Central memory CD8-positive, alpha-beta T cell (primary cell): ENCODE measurements at places on chromosomes 3 and 15.

- no peak for DNase-seq
These were observed 56.2 kb upstream of the GLCE start for GRCh38 chr15:69104050-69104750.

- DNase-seq = no peak
These were observed 55.8 kb downstream of the SUMF1 start for GRCh38 chr3:4411236-4411635.

DNA sequence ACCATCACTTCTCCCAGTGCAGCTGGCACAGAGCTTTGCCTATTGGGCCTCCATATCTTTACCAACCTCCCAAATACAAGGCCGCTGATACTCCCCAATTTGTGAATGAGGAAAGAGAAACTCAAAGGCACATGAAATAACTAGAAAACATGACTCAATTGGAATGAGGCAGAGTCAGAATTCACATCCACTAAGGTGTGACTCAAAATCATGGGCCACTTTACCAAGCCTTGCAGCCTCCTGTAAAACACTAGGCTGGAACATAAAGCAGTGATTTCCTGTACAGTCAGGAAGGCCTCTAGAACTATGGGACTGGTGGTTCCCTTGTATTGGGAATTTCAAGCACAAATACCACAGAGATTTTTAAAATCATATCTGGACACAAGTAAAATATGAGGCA, 128.6 kb downstream of the DCLK3 start:
- DNase-seq = no peak

DNA sequence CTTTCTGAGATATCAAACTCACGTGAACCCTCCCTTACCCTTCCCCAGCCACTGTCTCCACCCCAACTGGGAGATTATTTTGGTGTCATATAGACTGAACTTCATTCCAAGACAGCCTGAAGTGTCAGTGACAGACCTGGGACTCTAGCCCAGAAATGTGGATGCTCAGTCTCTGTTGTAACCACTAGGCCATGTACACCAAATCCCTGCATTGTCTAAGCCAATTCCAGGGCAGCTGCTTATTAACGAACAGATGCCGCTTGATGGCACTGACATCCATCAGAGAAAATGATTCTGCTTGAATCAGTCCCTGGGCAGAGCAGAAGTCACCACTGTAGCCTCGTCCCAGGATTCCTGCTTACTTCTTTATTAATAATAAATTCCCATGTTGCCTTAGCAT, 305.5 kb downstream of the GRM7 start:
- no peak for DNase-seq

- DNase-seq = no peak
These were observed 264.6 kb upstream of the TLE3 start for GRCh38 chr15:70362350-70362749.

- DNase-seq = no peak
These were observed 37.5 kb downstream of the SEMA5B start for GRCh38 chr3:122989856-122990575.

- DNase-seq = no peak
These were observed 26.2 kb downstream of the ARPP21 start for GRCh38 chr3:35665390-35666055.

GRCh38 chr3:243356-243725, 46.8 kb downstream of the CHL1 start:
- DNase-seq = no peak

- DNase-seq = no peak
These were observed 1.9 kb downstream of the TMIE start for GRCh38 chr3:46703013-46703520.

- DNase-seq = no peak
These were observed 193.3 kb upstream of the CTDSPL start for GRCh38 chr3:37668431-37668817.

GRCh38 chr15:68620721-68621527, 42.1 kb downstream of the CORO2B start:
- no peak for DNase-seq

GRCh38 chr15:40069178-40070165, 30.5 kb upstream of the SRP14 start:
- DNase-seq = no peak

GRCh38 chr3:3109407-3110298, 521 bp downstream of the IL5RA start:
- no peak for DNase-seq

DNA sequence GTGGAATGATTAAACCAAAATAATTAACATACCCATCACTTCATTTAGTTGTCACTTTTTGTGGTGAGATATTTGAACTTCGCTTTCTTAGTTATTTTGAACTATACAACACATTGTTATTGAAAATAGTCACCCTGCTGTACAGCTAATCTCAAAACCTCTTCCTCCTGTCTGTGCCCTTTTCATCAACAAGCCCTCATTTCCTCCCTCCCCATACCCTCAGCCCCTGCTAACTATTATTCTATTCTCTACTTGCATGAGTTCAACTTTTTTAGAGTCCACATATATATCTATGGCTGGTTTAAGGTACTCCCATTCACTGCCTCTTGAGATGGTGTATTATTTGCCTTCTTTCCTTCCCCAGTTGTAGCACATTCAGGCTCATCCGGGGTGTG, 32.2 kb downstream of the COL8A1 start:
- no peak for DNase-seq

GRCh38 chr15:79373728-79374127, 58.4 kb upstream of the MINAR1 start:
- no peak for DNase-seq

GRCh38 chr15:98002866-98003265, 42.4 kb downstream of the ARRDC4 start:
- DNase-seq = no peak

DNA sequence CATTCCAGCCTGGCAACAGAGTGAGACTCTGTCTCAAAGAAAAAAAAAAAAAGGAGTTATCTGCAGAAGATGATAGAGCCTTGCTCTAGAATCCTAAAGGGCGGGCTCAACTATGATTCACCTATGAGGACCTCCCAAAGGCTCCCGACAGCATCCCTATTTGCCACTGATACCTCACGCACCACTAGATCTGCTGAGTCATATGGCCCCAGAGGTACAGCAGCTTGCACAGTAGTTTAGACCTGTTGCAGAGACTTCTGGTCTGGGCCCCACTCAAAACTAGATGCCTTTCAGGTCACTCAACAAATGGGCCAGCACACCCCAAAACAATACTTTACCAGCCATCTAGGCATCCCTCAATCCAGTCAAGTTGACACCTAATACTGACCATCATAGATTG, 38.1 kb upstream of the PTX3 start:
- no peak for DNase-seq

DNA sequence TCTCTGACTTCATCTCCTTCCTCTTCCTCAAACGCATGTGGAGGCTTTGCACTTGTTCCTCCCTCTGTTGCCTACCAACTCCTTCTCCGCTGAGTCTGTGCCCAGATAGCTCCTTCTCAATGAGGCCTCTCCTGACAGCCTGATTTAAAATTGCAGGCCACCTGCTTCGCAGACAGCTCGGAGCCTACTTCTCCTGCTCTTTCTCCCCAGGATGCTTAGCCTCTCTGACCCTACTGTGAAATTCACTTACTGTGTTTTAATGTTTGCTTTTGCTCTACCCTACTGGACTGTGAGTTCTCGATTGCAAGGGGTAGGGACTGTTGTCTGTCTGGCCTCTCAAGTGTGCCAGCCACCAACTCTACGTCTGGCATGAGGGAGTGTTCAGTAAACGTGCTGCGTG, 83.4 kb downstream of the EEFSEC start:
- no peak for DNase-seq

DNA sequence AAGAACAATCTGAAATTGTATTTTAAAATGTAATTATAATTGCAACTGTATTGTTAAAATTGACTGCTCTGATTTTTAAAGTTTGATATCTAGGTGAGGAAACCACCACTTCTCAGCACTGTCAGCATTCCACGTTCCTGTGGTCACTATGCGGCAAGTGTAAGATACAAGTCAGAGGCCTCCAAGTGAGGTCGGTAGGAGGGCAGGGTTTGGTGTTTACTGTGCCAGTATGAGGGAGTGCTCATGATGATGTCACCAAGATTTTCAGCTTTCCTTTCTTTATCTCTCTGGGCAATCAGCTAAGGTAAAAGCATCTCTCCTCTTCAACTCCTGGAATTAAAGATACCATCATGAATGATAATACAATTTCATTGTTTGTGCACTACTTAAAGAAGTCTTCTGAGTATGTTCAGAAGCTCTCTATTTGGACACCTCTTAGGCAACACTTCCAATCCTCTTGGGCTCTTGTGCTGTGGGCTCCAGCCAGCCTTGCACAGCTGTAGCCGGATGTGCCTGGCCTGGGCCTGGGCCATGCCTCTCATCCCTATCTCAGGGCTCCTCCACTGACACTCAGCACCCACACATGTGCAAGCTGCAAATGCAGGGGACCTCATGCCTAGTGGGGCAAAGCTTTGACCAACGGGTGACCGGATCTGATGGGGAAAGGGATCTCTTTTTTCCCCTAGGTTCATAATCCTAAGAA, 42.9 kb downstream of the CCR3 start:
- no peak for DNase-seq

- no peak for DNase-seq
These were observed 47.0 kb upstream of the CFAP161 start for GRCh38 chr15:81087066-81087465.

GRCh38 chr15:42955518-42955917, 34.9 kb upstream of the TTBK2 start:
- DNase-seq = no peak

DNA sequence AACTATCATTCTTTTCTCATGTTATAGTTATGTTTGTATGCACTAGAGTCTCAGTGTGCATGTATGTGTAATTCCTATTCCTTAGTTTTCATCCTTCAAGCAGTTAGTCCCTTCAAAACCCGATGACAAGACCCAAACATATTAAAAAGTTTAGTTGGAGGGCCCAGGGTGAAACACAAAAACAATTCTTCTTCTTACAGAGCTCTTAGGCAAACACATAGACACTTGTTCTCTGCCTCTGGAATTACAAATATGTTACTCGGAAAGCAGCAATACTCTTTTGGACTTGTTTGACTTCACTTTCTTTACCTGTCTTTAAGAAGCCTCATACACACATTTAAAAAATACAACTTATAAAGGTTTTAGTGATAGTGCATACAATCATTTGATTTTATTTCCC, 763 bp upstream of the CNTN6 start:
- no peak for DNase-seq
